ENCODE measurements at places on chromosomes 2 and 18.

GRCh38 chr18:57975805-57976204, 68.2 kb upstream of the NEDD4L start:
- DNase-seq = no peak

GRCh38 chr2:60759654-60760053, 3.6 kb downstream of the PAPOLG start:
- no peak for DNase-seq

GRCh38 chr2:97701851-97702465, 11.4 kb upstream of the ZAP70 start:
- DNase-seq = no peak

- DNase-seq = no peak
Observed at GRCh38 chr18:7567474-7568425, 634 bp downstream of the PTPRM start.

DNA sequence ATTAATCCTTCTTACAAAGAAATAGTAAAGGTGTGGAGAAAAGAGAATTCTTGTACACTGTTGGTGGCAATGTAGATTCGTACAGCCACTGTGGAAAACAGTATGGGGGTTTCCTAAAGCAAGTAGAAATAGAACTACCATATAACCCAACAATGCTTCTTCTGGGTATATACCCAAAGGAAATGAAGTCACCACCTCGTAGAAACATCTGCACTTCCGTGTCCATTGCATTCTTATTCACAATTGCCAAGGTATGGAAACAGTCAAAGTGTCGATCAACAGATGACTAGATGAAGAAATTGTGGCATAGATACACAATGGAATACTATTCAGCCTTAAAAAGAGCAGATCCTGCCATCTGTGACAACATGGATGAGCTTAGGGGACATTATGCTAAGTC, 93.4 kb upstream of the TGIF1 start:
- DNase-seq = no peak

DNA sequence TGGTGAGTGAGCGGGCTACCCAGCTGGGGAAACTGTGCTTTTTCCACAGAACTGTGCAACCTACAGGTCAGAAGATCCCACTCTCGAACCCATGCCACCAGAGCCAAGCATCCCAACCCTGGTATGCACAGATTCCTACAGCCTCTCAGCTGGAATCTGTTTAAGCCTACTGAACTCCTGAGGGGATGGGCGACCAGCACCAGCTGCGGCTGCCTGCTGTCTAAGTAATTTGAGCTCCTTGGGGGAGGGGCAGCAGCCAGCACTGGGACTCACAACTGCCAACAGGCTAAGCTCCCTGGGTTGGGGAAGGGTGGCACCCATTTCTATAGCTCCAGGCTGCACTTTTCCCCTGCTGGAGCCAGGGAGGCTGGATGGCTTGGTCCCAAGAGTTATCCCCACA, 11.8 kb downstream of the CYP27C1 start:
- DNase-seq = no peak

DNA sequence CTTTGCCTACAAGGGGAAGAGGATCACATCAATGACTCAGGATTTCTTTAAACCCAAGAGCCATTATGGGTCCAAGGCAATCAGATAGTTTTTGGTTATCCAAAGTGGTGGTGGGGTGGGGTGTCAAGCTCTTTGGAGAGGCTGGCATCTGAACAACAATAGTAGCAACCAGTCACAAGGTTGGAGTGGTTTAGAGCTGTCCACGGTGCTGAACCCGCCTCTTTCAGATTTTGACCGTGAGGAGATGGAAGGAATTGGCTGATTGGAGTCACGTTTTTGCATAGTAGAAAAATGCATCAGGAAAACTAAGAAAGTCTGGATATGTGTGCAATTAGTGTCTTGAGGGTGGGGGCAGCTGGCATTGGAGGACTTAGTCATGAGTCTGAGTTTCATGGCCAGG, 159.9 kb downstream of the LOXHD1 start:
- no peak for DNase-seq

- no peak for DNase-seq
Observed at GRCh38 chr18:79420033-79420745, 24.5 kb downstream of the NFATC1 start.

GRCh38 chr2:95024960-95025405, 525 bp upstream of the MAL start:
- DNase-seq = no peak

- DNase-seq = no peak
Observed at GRCh38 chr2:161165811-161166210, 5.6 kb downstream of the TANK start.

GRCh38 chr18:58438958-58439300, 190.0 kb downstream of the ALPK2 start:
- no peak for DNase-seq

- no peak for DNase-seq
Observed at GRCh38 chr18:78892177-78892576, 87.4 kb upstream of the SALL3 start.

GRCh38 chr18:6331872-6332271, 82.8 kb downstream of the L3MBTL4 start:
- DNase-seq = no peak

DNA sequence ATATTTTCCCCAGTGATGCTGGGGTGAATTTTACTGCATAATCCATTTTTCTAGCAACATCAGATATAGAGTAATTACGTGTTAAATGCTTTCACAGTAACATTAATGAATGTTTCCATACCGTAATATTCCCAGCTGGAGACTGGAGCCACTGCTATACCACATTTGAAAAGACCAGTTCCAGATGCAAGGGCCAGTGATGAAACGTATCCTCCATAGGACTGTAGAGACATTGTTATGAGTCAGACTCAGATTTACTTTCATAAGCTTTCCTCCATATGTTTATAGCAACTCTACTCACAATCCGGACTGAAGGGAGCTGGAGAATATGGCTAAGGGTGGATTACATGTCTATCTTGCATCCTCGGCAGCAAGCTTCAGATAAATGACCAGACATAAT, 22.7 kb upstream of the GCG start:
- no peak for DNase-seq

DNA sequence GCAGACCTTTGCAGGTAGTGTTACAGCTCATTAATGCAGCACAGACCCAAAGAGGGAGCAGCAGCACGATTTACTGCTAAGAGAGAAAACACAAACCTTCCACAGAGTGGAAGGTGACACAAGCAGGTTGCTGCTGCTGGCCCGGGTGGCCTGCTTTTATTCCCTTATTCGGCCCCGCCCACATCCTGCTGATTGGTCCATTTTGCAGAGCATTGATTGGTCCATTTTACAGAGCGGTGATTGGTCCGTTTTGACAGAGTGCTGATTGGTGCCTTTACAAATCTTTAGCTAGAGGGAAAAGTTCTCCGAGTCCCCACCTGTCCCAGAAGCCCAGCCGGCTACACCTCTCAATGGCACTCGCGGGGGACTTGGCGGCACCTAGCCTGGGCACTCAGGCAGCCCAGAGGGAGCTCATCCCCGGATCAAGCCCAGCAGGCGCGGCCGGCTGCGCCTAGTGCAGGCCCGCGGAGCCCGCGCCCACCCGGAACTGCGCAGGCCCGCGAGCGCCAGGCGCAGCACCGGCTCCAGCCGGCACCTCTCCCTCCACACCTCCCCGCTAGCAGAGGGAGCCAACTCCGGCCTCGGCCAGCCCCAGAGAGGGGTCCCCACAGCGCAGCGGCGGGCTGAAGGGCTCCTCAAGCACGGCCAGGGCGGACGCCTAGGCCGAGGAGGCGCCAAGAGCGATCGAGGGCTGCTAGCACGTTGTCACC, 825.6 kb upstream of the HS6ST1 start:
- no peak for DNase-seq

DNA sequence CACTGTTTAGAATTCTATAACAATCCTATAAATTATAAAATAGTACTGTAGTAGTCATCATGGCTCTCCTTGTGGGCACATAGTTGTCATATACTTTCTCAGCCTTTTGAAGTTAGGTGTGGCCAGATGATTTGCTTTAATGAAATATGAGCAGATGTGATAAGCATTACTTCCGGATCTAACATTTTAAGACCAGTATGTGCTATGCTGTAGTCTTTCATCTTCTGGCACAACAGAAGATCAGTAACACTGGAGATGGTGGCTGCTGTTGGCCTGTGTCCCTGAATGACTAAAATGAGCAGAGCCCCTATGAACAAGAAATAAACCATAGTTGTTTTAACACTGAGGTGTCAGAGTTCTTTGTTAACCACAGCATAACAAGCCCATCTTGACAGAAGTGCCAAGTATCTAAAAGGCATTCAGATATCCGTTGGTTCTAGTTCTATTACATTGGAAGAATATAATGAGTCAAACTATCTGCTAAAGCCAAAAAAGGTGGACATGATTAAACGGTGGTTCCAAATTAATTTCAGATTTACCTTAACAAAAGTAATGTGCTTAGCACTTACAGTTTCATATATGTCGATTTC, 6.3 kb downstream of the MEX3C start:
- no peak for DNase-seq

- no peak for DNase-seq
Observed at GRCh38 chr2:46540496-46541331, 61.3 kb downstream of the TMEM247 start.

DNA sequence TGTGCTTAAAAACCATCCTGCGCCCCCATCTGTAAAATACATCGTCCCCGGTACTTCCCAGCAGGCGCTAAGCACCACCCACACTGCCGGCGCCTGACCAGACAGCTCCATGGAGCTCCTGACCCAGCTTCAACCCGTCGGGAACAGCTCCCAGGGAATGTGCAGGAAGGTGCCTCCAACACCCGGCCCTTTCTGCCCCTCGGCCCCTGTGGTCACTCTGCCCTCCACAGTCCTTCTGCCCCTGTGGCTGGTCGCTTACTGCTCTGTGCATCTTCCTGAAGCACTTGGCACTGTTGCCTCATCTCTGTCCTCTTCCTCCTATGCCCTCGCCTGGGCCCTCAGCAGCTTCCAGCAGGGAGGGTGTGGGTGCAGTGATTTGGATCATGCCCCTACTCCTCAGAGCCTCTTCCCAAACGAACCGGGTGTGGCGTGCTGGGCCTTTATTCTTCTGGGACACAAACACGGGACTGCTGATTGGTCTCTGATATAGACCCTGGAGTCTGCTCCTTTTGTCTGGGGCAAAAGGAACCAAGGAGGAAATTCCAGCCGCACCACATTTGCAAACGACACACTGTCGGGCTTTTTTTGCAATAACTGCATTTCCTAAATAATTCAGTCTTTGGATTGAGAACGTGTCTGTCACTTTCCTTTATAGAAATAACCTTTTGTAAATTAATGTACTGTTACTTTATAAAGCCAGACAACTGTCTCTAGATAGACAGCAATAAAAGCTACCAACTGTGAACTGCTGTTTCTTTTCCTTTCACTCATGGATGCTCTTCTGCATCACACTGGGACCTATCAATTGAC, 65.9 kb downstream of the ADI1 start:
- DNase-seq = no peak

DNA sequence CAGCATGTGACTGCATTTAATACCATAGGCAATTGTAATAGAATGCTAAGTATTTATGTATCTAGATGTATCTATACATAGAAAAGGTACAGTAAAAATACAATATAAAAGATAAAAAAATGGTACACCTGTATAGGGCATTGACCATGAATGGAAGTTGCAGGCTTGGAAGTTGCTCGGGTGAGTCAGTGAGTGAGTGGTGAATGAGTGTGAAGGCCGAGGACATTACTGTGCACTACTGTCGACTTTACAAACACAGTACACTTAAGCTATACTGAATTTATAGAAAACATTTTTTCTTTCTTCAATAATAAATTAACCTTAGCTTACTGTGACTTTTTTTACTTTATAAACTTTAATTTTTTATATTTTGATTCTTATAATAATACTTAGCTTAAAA, 8.9 kb downstream of the DIS3L2 start:
- DNase-seq = no peak

GRCh38 chr2:21162615-21162878, 38.8 kb downstream of the TDRD15 start:
- no peak for DNase-seq

DNA sequence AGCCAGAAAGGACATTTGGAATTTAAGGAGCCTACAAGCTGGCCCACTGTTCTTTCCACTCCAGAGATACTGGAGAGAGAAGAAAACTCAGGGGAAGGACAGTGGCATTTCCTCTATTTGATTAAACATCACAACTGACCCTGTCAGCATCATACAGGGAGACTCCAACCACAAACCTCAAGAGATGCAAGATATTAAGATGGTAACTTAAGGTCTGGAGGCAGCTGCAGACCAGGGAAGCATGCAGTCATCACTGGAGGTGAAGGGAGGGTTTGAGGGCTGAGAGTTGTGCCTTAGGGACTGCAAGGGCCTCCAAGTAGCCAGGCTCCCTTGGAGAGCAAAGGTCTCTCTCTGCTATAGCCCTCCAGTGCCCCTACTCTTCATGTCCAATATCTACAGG, 67.4 kb downstream of the RNF152 start:
- DNase-seq = no peak

DNA sequence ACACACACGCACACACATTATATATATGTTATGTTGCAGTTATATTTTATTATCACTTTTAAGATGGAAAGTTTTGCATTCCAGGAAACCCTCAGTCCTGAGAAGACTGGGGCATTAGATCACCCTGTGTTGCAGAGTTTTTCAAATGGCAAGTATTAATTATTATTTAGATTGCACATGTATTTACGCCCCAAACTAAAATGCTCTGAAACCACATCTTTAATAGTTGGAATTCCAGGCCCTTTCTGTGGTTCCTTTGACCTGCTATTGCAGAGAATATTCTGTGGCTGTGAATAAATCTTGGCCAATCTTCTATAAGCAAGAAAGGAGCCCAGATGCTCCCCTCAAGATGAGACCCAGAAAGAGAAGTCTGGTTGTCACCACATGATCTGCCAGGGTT, 427.0 kb upstream of the TNP1 start:
- DNase-seq = no peak

DNA sequence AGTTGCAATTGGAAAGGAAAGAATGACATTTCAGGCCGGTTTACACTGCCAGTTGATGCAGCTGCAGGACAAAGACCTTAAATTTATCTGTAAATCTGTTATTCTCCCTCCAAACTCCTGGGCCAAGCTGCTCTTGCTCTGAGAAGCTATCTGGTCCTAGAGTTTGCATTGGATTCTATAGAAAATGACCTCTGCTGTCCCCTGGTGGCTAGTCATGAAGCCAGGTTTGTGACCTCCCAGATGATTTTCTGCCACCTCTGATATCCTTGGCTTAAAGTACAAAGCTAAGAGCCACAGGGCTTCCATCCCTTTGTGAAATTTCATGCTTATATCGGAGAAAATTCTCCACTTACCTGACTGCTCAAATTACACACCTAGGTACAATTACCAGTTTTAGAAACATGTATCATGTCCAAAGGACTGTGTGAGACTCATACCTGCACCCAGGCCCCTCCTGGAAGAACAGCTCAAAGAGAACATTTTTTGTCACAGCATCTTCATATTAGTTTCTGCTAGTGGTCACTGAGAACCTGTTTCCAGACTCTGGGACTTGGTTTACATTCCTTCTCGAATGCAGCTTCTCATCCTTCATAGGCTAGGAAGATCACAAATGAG, 28.9 kb upstream of the IER3IP1 start:
- no peak for DNase-seq

- no peak for DNase-seq
Observed at GRCh38 chr18:40911041-40911440, 1044.0 kb upstream of the PIK3C3 start.

DNA sequence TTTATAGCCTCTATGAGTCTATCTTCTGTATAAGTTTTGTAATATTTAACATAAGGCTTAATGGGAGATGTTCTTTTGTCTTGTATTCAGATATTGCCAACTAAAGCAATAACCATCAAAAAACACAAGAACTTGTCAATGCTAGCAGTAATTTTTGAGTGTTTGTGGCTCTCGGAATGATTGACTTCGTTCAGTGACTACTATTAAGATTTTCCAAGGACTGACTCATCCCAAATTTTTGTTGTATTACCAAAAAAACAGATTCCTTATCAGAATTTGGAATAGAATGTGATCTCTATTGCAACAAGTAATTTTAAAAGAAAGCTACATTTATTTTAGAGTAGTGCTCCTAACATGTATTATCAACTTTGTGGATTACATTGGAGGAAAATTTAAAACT, 8.1 kb downstream of the NABP1 start:
- no peak for DNase-seq
